T-helper 1 cell (primary cell): ENCODE measurements at places on chromosomes 5 and 9.

- DNase-seq, result no peak
Measured at GRCh38 chr5:52107210-52107905, 680.4 kb upstream of the ITGA1 start.

DNA sequence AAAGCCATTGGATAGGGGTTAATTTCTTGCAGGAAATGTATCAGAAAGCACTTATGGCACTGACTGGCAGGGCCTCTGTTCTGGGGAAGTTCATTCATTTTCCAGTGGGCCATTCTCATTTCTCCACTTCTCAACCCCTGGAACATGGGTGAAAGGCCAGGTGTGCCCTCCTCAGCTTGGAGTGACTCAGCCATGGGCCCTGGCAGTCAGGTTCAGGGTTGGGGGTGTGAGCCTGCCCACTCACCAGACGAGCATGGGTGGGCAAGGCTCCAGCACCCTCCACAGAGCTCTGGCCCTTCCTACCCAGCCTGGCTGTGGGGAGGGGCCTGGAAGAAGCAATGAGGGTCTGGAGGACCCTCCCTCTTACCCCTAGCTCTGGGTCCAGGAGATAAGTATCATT, 174.4 kb downstream of the HSPA4 start:
- DNase-seq, result no peak

GRCh38 chr5:75336615-75337336, at the start of gene HMGCR:
TSS of gene HMGCR (plus strand) at chr5:75337220. CDS start at chr5:75342606, 5,386 bp downstream.
- peak; percentile 94 for DNase-seq

GRCh38 chr9:115169003-115169402, 51.0 kb upstream of the TNC start:
- no peak for DNase-seq

DNA sequence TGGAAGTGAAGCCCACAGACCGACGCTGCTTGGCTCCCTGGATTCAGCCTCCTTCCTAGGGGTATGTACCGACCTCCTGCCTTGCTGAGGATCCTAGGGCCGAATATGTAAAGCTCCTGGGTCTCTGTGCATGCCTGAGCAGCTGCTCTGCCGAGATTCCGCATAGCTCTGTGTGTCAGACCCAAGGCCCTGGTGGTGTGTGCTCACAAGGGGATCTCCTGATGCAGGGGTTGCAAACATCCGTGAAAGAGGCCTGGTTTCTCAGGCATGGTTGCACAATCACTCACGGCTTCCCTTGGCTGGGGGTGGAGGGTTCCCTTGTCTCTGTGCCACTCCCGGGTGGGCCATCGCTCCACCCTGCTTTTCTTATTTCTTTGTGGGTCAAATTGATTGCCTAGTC, 19.9 kb upstream of the SVEP1 start:
- DNase-seq, result no peak

DNA sequence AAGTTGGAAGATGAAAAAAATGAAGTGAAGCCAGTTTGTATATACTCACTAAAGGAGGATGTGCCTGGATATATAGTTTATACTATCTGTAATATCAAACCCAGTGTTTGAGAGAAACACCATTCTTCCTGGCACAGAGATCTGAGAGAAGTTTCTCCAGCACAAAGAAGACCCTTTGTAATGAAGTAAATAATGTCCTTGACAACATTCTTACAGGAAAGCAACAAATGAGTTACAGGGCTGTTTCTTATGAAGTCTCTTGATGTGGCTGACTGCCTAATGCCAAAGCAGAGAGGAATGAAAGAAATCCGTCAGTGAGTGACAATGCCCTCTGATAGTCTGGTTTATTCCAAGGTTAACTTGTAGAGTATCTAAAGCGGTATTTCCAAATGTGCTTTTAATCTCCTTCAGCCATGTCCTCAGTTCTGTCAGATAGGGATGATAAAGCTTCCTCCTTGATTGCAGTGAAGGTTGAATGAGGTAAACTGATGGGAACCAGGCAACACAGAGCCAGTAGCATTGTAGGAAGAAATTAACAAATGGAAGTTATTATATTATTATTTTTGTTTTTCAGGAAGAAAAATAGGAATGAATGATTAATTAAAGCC, 123.1 kb upstream of the ZNF608 start:
- DNase-seq, result no peak

GRCh38 chr5:78907255-78907891, 77.7 kb downstream of the ARSB start:
- DNase-seq, result no peak

DNA sequence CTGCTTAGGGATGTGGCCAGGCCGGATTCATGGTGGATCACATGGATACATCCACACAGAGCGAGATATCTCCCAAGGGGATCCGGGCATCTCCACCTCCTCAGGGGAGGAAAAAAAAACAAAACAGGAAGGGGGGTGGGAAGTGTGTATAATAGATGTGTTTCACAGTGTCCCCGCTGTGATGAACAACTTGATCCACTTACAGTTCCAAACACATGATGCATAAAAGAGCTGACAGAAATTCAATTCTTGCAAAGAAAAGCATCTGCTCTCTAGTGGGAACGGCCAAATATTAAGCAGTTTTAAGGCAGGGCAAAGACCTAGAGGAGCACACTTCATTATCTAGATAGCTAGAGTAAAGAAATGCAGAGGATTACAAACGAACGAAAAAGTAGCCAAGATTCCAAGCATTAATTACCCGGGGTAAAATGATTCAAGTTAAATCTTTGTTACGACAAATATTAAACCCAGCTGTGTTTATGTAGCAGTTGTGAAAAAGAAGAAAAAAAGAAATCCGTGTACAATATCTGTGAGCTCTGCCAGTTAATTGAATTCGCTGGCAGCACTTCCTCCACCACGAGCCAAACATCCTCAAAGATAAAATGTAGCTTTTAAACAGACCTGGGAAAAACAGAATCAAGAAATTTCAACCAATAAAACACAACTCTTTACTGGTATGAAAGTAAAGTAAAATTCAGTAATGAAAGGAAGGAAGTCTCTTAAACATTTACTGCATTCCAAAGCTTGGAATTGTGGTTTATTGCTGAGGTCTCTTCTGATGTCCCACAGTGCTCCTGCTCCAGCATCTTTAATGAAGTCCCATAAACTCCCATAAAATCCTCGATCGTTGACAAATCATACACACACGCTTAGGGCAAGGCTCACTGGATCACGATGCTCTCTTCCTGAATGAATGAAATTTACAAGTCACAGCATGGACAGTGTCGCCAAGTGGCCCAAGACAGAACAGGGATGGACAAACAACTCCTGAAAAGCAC, 213.0 kb downstream of the CRB2 start:
- DNase-seq, result no peak

- DNase-seq, result no peak
Measured at GRCh38 chr5:135339623-135340022, 59.4 kb downstream of the MACROH2A1 start.
